ENCODE measurements at places on chromosomes 2 and 18. TPM values are rescaled to one million over a fixed set of nuclear protein-coding genes. Genes with fewer than 3 reads are reported as not detected.

LHCGR gene
- 1.9 TPM for total RNA-seq

DNA sequence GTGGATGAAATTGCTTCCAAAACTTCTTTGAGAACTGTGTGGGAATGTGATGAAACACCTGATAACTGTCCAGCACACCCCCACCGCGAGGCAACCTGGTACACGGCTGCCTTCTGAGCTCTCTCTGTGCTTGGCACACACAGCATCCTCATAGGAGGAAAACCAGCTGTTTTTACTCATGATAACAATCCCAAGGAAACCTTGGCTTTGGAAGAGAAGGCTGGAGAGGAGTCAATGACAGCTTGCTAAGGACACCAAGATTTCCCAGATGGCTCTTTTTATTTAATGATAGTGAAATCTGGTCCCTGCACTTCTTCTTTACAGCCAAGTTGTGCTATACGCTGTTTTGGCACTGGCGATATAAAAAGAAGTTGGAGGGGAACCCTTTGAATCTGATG, 232.5 kb upstream of the FN1 start:
- peak; percentile 84 for ATAC-seq

- no peak for ATAC-seq
Measured at GRCh38 chr2:19790291-19790690, 111.5 kb downstream of the TTC32 start.

- no peak for ATAC-seq
Measured at GRCh38 chr2:168920504-168921157, 19.5 kb downstream of the G6PC2 start.

DNA sequence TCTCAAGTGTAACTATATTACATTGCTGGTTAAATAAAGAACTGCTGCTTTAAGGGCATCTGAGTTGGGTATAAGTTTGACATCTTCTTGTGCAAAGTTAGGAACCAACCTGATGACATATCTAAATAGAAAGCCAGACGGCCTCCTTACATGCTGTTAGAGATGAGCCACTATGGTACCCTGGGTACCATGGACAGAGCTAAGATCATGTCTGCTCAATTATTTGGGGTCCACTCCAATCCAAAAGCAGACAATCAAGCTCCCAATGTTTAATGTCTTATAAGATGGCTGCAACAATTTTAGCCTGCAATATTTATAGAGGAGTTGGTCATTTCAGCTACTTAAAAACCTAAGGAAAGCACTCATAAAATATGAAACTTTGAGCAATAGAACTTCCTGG, 86.2 kb downstream of the UPP2 start:
- no peak for ATAC-seq

DNA sequence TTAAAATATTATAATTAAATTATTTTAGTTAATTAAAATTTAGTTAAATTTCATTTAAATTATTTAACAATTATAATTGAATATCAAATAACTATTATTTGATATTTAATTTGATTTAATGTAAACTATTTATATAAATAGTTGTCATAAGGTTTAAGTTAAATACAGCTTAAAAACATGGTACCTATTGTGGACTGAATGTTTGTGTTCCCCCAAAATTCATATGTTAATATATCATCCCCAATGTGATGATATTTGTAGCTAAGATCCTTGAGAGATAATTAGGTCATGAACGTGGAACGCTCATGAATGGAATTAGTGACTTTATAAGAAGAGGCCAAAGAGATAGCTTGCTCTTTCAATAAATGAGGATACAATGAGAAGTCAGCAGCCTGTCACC, 505.7 kb upstream of the LRATD1 start:
- no peak for ATAC-seq

- no peak for ATAC-seq
Measured at GRCh38 chr2:239836021-239836765, 188.9 kb downstream of the NDUFA10 start.

CENPA gene
- not detected for total RNA-seq

DNA sequence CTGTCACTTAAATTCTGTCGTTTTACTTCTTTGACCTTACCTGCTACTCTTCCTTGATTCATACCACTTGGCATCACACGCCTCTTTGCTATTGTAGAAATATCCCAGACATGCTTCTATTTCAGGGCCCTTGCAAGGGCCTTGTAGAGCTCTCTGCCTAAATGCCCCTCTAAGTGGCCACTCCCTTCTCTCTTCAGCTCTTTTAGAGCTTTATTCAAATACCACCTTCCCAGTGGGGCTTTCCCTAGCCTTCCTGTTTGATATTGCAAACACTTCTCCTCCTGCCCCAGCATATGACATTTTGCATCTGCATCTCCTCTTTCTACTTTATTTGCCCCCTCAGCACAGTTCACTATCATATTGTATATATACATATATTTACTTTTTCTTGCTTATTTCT, 54.0 kb downstream of the PELI1 start:
- no peak for ATAC-seq

ACKR3 gene
- 39.6 TPM for total RNA-seq

AMMECR1L gene
- total RNA-seq, result 14.1 TPM

CPSF3 gene
- 18.0 TPM for total RNA-seq

MRPL44 gene
- 25.3 TPM for total RNA-seq

SGPP2 gene
- total RNA-seq, result 1.2 TPM

GRCh38 chr2:230405824-230406223, 10.2 kb upstream of the SP100 start:
- ATAC-seq, result no peak

TFCP2L1 gene
- 0.31 TPM for total RNA-seq

GRCh38 chr2:7972670-7973069, 709.2 kb upstream of the ID2 start:
- ATAC-seq, result no peak

- ATAC-seq, result peak; percentile 90
Measured at GRCh38 chr2:567865-568638, 109.2 kb downstream of the TMEM18 start.

- ATAC-seq, result no peak
Measured at GRCh38 chr2:200415455-200415854, 94.4 kb downstream of the KCTD18 start.

DNA sequence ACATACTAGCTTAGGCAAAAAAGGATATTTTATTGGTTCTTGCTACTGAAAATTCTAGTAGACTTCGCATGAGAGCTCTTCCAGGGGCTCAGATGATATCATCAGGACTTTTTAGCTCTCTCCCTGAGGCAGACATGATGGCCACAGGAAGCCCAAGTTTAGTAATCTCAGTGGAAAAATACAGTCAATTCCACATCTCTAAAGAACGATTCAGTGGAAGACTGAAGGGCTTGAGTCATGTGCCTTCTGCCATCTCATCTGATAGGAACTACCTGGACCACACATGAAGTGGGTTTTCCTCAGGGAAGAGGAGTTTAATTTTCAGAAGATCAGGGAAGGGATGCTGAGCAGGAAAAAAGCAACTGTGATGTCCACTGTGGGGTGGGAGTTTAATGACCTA, 117.3 kb downstream of the TTC27 start:
- ATAC-seq, result no peak

C1QL2 gene
- not detected for total RNA-seq

- no peak for ATAC-seq
Measured at GRCh38 chr2:231371430-231372054, 24.0 kb upstream of the B3GNT7 start.

DNA sequence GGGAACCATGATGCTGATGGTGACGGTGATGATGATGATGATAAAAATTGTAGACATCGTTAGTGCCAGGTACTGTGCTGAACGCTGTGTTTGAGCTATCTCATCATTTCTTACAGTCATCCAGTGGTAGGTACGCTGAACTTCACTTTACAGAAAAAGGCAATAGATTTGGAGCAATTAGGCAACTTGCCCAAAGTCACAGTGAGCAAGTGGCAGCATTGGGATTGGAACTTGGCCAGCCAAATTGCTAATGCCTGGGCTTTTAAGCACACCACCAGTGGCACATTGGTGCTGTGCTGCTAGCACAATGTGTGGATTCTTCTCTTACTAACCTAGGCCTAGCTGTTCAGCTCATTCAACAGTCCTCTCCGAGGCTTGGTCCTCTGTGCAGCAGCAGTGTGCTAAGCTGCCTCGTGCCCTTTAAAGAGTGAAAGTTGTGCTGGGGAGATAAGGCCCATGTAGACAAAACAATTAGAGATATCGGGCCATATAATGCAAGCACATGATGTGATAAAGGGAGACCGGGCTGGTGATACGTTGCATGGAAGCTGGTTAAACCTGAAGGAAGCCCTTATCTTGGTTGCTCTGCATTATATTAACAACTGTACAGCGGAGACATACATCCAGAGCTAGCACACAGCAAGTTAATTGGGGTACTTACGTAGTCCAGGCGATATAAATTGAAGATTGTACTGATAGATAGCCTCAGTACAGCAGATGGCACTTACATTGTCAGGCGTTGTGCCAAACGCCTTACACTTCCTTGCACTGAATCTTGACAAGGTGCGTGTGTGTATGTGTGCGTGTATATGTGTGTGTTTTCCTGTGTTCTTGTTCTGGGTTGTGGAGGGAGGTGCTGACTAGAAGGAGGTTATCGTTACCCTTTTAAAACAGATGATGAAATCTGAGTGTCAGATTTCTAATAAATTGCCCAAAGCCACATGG, 28.4 kb downstream of the HK2 start:
- ATAC-seq, result no peak

DNA sequence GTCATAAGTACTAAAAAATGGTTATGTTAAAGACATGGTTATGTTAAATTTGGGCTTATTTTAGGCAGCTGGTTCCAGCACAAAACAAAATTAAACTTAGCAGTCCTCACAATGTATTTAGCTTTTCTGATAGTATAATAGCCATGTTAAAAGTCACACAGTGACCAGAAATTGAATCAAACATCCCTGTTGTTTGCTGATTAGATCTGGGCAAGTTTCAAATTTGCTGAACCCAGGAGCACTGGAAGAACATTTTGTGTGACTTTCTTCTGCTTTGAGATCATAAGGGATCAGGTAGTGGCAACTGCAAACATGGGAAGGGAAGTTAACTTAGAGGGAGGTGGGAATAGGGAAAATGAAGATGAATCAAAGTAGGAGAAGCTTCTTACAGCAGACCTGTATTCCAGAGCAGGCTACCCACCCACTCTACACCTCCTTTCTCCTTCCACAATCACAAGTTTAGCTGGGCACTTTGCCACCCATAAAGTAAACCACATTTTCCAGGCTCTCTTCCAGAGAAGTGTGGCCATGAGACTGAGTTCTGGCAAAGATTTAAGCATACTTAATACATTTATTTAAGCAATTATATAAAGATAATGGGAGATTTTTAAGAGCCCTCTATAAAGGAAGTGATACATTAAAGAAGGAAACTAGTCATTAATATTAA, 616.1 kb upstream of the LRATD1 start:
- ATAC-seq, result peak; percentile 50

GRCh38 chr18:36706134-36706881, 122.5 kb downstream of the TPGS2 start:
- no peak for ATAC-seq

DNA sequence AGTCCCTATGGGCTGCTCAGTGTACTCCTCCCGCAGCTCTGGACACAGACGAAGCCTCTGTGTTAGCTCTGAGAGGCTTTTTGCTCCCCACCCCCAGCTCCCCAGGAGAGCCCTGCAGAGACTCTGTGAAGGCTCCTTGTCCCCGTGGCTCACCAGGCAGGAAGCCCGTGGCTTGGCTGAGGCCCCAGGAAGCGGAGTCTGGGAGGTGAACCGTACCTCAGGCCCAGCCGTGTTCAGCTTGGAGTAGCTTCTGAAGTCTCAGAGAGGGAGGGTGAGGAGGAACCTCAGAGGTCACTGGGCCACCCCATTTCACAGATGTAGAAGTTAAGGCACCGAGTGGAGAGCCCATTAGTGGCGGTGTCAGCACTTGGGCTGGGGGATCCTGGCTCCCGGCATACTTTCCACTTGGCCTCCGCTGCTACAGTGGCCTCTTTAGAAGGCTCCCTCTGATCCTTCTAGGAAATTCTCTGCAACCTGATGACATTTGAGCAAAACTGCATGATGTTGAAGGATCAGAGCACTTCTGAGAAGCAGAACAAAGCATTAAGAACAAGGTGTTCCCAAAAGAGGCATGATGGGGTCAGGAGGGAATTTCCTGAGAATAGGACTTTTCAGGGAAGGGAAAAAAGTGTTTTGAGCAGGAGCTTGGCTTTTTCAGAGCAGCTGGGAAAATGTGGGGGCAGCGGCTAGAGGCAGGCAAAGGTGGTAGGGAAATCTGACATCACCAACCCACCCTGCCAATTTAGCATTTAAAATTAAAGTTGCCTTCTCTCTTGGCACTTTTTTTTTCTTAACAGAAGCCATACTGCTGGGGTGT, 79.1 kb downstream of the MCFD2 start:
- ATAC-seq, result peak; percentile 24

LYPD6B gene
- not detected for total RNA-seq

DNA sequence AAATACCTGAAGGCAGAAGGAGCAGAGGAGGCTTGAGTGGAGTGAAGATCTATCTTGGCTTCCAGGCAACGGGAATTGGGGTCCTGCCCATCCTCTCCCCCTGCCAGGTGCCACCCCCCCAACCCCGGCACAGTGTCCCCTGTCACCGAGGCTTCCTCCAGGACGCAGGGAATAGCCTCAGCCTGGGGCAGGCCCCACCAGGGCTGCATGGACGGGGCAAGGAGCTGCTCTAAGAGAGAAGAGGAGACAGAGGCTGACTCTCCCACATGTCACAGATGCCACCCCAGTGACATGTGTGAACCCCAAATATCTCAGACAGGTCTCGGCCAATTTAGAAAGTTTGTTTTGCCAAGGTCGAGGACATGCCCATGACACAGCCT, 42.1 kb downstream of the PXDN start:
- no peak for ATAC-seq

GRCh38 chr2:237691029-237691907, 63.9 kb downstream of the LRRFIP1 start:
- peak; percentile 4 for ATAC-seq

GRCh38 chr2:101173707-101174295, 22.6 kb upstream of the TBC1D8 start:
- ATAC-seq, result no peak

TTR gene
- not detected for total RNA-seq

DNA sequence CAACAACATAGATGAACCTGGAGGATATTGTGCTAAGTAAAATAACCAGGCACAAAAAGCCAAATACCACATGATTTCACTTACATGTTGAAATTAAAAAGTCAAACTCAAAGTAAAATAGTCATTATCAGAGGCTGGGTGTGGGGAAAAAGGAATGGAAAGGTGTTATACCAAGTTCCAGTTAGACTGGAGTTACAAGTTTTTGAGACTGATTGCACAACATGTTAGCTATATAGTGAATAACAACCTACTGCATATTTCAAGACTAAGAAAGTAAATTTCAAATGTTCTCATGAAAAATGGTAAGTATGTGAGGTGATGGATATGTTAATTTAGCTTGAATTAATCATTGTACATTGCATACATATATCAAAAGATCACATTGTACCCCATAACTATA, 116.8 kb upstream of the HNMT start:
- ATAC-seq, result no peak

SMAD7 gene
- total RNA-seq, result 63.5 TPM

ABHD1 gene
- not detected for total RNA-seq

ABCG8 gene
- total RNA-seq, result not detected

- ATAC-seq, result peak; percentile 52
Measured at GRCh38 chr2:64063924-64064331, 44.7 kb upstream of the VPS54 start.

GRCh38 chr2:55111570-55112228, 61.4 kb upstream of the RTN4 start:
- ATAC-seq, result peak; percentile 87
